Cardiac septum (tissue), 1 donor: ENCODE measurements at places on chromosomes 7 and 10.

GRCh38 chr10:76882245-76882644 lies 755.4 kb downstream of the KCNMA1 start:
- no peak for DNase-seq

DNA sequence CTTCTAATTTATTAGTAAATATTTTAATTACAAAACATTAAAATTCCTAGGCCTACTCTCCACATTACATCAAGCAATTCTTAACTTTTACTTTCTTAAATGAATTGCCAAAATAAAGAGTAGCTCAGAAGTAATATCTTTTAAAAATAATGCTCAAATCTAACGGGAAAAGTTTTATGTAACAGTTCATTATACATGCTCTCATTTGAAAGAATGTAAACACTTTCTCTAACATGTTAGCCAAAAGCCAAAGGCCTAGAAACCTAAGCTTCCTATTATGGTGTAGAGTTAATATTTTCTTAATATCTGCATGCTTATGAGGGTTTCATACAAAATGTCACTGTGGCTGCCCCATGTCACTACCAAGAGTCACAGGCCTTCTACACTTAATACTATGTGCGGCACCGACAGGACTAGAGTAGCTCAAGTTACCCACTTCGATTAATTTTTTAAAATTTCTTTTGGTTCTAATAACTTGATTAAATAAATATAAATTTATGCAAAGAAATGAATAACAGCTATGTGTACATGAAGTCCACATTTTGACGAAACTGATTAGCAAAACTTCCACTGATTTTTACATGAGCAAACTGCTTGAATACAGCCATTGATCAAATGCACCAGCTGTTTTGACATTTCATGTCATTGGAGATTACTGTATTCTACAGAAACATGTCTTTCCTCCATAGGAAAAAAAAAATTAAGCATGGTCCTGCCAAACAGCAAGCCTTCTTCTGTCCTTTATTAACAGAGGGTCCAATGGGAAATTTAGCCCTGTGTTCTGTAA lies 3.5 kb downstream of the COBL start:
- DNase-seq, result no peak

DNA sequence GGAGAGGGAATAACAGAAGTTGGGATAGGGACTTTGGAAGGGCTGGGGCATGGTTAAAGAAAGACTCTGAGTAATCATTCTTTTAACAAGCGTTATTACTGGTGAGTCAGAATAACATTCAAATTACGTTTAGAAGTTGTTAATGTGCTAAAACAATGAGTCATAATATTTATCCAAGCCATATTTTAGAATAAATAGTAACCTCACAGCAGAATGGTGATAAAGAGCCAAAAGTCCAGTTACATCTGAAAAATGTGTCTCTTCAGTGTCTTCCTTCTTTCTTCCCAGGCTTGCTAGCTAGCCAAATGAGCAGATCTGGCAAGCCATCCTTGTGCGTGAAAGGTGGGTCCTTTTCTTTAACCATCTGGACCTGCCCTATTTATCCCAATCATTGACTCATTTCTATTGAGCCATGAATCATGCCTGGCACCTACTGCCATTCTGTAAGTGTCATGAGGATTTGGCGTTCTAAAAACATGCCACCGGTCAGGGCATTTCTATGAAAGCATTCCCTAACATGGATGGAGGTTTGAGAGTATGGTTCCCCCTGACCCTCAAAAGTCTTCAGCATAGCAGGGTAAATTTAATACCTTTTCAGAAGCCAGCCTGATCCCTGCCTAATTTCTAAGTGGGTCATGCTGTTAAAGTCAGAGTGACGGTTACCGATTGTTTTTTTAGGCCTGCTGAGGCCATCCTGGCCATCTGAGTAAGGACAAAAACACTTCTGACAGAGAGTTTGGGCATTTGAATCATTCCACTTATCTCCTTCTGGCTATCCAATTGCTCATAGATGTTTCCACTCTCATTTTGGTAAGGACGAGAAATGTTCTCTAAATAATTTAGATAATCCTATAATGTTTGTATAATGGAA lies 26.9 kb downstream of the MYPN start:
- DNase-seq, result no peak

- DNase-seq, result no peak
Measured at GRCh38 chr7:29611941-29612544, 48.4 kb downstream of the PRR15 start.

- no peak for DNase-seq
Measured at GRCh38 chr7:5436003-5436678, 12.5 kb upstream of the TNRC18 start.

DNA sequence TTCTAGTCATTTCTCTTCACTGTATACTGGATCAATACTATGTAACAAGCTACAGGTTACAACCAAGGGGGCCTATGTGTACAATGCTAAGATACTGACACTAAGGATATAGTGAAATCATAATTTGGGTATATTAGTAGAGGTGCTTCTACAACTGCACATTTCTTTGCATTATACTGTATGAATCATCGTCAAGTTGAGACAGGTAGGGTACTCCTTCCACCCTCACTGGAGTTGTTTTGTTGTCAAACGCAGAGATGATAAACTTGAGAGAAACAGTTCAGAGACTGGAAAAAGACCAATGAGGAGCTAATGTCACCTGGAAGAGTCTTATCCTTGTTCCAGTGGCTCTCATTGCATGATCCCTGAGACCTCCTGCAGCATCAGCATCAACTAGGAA lies 208.2 kb upstream of the PRPS1L1 start:
- DNase-seq, result no peak

- no peak for DNase-seq
Measured at GRCh38 chr10:70053841-70054288, 1.2 kb downstream of the MACROH2A2 start.

DNA sequence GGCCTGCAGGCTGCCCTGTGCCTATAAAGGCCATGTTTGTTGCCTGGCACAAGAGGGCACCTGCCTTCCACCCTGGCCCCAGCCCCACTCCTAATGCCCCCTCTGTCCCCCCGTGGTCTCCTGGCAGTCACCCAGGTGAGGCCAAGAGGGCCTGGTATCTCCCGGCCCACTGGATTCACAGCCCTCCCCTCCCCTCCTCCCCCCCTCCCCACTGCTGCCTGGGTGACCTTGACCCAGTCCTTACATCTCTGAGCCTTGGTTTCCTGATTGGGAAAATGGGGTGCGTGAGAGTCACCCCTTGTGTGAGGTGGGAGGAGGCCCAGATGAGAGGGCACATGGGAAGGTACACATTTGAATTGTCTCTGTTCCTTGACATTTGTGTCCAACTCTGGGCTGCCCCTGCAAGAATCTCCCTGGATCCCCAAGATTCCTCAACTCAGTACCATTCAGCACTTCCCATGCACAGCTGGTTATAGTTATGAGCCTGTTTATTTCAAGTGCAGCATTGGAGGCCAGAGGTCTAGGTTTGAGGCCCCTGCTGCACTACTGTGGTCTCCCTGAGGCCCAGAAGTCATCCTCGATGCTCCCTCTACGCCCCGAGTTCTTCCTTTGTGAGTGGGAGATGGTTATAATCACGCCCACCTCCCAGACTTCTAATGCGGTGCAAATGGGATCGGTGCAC lies 58.9 kb downstream of the TMEM270 start:
- no peak for DNase-seq
